SHP77 treated with DMSO at 0.1 percent for 48 hours (cell line): ENCODE measurements at places on chromosomes 1 and 21.

DNA sequence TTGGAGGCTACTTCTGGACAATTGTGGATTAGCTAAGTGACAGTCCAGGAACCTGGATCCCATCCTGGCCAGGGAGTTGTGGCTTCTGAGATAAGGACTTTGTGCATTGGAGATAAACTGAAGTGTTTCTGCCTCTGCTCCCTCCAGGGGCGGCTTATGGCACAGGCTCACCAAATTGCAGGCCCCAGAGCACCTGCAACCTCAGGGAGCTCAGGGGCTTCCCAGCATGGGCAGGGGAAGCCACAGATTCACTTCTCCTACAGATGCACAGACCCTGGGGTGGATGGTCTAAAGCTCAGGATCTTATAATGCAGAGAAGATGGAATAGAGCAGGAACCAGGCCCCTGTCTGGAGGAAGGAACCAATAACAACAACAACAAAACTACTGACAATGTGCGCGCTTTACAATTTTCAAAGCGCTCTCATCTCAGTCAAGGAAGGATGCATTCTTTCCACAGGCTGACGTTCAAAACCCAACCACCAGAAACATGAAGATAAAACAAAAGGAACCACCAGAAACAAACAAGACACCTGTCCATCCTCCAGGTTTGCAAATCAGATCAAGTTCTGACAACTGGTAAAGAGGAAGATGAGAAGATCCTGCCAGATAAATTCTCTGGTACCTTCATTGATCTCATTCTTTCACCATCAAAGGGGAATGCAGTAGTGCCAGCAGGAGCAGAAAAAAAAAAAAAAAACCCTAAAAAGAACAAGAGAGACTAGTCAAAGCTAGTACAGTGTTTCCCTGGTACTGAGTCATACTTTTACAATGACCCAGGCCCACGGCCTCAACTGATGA lies 121.0 kb upstream of the IRF2BP2 start:
- no peak for DNase-seq

GRCh38 chr1:42340901-42341300 lies 5.9 kb upstream of the FOXJ3 start:
- DNase-seq = peak; percentile 64

GRCh38 chr1:203743091-203743571 lies 21.9 kb upstream of the LAX1 start:
- no peak for DNase-seq

DNA sequence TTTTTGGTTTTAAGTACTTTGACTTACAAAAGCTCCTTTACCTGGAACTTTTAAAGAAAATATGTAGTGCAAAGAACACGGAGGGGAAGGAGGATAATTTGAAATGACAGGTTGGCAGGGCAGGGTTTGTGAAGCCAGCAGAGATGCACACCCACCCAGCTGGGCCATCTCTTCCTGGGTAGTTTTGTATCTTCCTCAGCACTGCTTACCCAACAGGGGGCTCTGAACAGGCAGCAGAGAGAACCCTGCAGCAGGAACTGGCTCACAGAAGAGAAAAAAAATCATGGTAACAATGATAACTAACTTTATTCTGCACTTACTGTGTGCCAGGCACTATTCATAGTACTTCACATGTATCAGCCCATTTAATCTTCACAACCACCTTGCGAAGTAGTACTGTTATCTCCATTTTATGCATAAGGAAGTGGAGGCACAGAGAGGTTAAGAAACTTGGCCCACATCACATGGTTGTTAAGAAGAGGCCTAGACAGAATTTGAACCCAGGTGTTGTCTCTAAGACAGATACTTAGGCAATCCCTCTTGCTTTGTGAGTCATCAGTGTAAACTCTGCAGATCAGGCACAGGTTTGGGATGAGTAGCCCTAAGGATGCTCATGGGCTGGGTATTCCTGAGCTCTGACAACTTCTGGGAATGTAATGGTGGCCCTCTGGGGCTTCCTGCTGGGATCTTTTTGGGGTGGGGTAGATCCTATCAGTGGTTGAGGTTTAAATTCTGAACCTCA lies 60.8 kb downstream of the ELK4 start:
- DNase-seq = no peak

DNA sequence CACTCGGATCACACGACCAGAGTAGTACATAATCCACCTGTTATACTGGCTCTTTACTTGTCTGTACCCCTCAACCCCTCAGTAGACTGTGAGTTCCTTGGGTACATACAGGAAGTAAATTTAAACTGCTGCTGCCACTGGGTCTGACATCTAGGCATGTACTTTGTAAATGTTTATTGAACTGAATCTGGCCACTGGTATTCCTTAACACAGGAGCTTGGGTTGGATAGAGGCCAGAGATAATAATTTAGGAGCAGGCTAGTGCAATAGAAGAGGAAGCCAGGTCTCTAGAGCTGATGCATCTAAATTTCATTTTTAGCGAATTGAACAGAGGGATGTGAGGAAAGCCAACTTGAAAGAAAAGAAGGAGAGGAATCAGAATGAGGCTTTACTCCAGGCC lies 12.4 kb downstream of the TTC4 start:
- DNase-seq = no peak

DNA sequence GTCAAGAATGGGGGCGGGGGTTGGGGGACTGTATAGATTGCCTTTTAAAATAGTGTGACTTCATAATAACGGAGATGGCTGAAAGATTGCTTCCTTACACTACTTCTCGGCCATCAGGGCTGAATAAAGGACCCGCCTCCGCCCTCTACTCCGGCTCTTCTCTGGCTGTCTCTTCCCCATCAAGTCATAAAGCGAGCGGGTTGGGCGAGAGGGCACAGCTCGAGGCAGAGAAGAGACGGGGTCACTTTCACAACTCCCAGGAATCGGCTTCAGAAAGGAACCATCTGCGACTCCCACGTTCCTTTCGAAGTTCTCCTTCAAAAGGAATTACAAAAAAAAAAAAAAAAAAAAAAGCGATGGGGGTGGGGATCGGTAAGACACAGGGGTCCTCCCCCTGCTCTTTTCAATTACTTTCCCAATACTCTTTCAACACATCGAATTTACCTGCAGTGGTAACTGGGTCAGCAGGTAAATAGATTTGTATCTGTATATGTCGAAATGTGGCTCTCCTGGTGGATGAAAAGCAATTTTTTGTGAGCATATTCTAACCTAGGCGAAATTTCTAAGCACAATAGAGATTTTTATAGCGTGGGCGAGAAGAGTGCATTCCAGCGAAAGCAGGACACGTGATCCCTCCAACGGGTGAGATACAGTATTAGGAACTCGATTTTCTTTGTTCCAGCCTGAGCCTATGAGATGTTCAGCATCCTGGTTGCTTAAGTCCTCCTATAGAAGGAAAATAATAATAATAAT lies 2.0 kb downstream of the LRRC7 start:
- DNase-seq = no peak

- DNase-seq = no peak
Measured at GRCh38 chr1:41404308-41404761, 43.1 kb downstream of the FOXO6 start.

DNA sequence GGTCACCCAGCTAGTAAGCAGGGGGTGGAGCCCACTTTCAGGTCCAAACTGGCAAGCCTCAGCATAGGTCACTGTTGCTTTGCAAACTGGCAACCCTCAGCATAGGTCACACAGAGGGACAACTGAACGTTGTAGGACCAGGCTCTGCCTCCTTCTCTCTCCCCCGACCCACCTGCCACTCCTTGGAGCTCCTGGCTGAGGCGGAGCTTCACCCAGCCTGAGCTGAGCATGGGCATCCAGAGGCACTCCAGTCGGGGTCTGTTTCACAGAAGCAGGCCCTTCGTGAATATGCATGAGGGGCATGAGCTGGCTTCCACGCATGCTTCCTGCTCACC lies 24.2 kb downstream of the CAPZB start:
- DNase-seq = no peak
